ENCODE measurements at places on chromosomes 7 and 10.

- no peak for DNase-seq
These were observed 86.3 kb downstream of the OAT start for GRCh38 chr10:124332426-124332825.

GRCh38 chr10:54477738-54478137, 323.3 kb downstream of the PCDH15 start:
- no peak for DNase-seq

DNA sequence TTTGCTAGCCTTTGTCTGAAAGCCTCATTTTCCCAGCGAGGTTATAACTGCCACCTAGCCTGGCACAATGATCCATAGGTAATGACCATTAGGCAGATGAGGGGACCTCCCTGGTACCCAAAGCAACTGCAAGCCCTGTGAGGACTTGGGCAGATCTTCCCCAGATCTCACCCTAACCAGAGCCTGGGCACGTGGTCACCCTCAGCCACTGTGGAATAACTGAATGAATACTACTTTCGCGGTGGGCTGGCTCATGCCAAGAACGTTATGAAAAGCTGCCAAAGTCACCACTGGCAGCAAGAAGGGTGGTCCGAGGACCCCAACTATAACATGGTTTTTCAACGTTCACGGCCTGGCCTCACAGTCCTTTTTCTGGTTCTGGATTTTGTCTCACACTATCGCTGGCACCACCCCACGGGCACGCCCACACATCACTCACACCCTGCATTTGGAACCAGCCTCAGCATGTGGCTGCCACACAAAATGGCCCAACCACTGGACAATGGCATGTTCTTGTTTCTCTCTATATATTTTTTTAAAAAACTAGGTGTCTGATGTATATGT, 3.4 kb downstream of the PRKAG2 start:
- DNase-seq: no peak

- DNase-seq: no peak
These were observed 584.7 kb downstream of the PHTF2 start for GRCh38 chr7:78383096-78383880.

DNA sequence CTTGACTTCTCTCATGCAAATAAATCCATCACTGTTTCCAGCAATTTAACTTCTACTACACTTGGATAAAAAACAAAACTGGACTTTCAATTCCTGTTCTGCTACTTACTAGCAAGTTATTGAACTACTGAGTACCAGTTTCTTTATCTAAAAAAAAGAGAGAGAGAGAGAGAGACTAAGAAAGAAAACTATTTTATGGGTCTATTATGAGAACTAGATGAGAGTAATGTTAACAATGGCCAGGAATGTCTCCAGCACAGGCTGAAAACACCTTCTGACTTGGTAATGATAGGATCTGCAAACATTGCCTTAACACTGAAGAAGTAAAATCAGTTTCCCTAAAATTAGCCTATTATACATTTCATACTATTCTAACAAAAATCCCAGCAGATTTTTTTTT, 5.2 kb downstream of the TSPAN12 start:
- DNase-seq: no peak

GRCh38 chr10:70542565-70542938, 60.0 kb downstream of the PRF1 start:
- no peak for DNase-seq

- no peak for DNase-seq
These were observed 2.4 kb downstream of the AMPH start for GRCh38 chr7:38628630-38629385.

GRCh38 chr7:17506095-17506494, 207.6 kb downstream of the AHR start:
- DNase-seq: no peak

DNA sequence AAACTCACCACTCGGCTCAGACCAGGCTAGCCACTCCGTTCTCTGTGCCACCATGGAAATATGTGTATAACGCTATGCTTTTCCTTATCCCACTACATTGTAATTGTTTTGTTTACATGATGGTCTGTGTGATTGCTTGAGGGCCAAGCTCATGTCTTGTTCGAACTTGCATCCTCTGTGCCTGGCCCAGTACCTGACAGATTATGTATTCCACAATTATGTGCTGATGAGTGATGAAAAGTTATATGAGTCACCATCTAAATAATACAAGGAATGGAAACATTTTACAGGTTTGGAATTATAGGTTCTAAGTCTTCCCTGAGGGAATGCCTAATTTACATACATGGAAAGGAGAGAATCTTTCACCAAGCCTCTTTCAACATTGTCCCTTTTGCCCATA, 137.4 kb downstream of the C7orf25 start:
- DNase-seq: no peak

- DNase-seq: no peak
These were observed 44.4 kb upstream of the SLIT1 start for GRCh38 chr10:97230146-97230545.

DNA sequence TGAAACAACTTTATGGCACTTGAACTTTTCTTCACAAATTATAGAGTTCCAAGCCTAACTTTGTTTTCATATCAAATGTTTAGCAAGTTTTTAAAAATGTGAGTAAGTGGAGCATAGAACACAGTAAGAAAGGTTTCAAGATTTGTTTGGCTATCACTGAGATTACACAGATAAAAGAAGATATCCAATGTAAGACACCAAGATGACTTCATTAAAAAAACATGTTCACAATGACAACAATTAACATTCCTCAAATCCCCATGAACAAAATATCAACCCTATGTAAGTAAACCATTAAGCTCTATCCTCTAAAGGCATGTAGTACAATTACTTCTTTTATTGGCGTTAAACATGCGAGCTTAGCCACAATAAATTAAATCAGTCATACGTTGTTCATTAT, 129.7 kb downstream of the RELN start:
- DNase-seq: no peak

GRCh38 chr7:91556956-91557650, 292.9 kb downstream of the FZD1 start:
- no peak for DNase-seq

GRCh38 chr7:135088566-135088965, 59.3 kb upstream of the TMEM140 start:
- DNase-seq: no peak

DNA sequence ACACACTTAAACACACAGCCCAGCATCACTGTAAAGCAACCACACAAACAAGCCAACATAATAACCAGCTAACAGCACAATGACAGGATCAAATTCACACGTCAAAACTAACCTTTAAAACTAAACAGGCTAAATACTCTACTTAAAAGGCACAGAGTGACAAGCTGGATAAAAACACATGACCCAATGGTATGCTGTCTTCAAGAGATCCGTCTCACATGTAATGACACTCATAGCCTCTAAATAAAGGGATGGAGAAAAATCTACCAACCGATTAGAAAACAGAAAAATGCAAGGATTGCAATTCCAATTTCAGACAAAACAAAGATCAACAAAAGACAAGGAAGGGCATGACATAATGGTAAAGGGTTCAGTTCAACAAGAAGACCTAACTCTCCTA, 17.2 kb upstream of the PRSS58 start:
- DNase-seq: no peak

GRCh38 chr7:8060241-8060640, 91.6 kb downstream of the GLCCI1 start:
- DNase-seq: no peak

DNA sequence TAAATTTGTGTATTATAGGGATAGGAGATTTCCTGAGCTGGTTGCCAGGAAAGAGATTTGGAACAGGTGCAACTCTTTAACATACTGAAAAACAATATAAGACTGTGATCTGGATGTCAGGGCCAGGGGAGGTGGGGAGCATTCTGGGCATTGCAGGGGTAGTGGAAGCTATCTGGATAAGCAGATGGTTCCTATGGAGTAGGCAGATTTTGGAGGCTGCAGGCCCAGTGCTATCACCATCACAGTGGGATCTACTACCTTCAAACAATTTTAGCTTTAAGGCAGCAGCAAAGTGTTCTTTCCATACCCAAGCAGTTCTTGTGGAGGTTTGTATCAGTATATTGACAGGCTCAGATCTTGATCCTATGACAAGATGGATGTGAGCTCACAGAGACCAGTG, 71.1 kb downstream of the ADAM22 start:
- no peak for DNase-seq

GRCh38 chr10:14698829-14699170, 75.9 kb downstream of the FAM107B start:
- no peak for DNase-seq

- DNase-seq: no peak
These were observed 103.0 kb downstream of the VOPP1 start for GRCh38 chr7:55469271-55469681.

- DNase-seq: no peak
These were observed 17.6 kb upstream of the CSTF2T start for GRCh38 chr10:51716981-51717380.

GRCh38 chr7:16944936-16945335, 63.2 kb upstream of the AGR3 start:
- DNase-seq: no peak

- no peak for DNase-seq
These were observed 3.6 kb downstream of the CLDN15 start for GRCh38 chr7:101233907-101234547.

DNA sequence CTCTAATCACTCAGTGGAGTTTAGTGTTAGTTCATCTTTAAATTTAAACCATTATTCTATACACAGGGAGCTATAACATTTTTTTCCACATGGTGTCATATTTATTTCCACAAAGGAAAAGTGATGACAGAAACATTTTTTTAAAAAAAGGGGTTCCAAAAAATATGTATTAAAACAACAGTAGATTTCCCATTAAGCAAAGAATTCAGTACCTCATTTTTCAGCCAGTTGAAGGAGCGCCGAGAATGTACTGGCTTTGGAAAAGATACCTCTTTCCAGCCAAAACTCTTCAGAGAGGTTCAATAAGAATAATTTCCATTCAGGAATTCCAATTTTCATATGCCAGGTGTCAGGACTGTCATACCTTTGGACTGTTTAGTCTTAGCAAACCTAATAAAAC, 250.5 kb upstream of the MEOX2 start:
- DNase-seq: no peak

- peak; percentile 57 for DNase-seq
These were observed 61.0 kb upstream of the AOAH start for GRCh38 chr7:36784991-36785940.

- no peak for DNase-seq
These were observed 8.8 kb upstream of the ZC3HAV1 start for GRCh38 chr7:139118234-139118804.

DNA sequence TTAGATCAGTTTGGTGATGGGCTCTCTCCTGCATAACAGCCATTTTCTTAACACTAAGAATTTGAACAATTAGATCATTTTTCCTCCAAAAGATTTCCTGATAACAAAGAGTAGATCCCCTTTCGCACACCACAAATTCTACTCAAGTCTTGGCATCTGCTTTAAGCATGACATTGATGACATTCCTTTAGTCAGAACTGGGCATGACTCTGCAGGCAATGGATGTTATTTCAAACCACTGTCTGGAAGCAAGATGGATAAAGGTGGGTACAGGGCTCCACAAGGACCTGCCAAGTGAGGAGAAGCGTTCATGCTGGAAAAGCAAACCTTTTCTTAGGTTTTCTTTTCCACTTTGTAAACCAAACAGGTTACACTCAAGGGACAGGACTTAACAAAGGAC, 123.5 kb downstream of the GLCCI1 start:
- DNase-seq: no peak

- no peak for DNase-seq
These were observed 27.7 kb downstream of the C1QL3 start for GRCh38 chr10:16493884-16494536.

- no peak for DNase-seq
These were observed 32.2 kb downstream of the ZCCHC24 start for GRCh38 chr10:79413196-79413595.

- DNase-seq: no peak
These were observed 102.8 kb upstream of the ZNF438 start for GRCh38 chr10:31134311-31134952.

DNA sequence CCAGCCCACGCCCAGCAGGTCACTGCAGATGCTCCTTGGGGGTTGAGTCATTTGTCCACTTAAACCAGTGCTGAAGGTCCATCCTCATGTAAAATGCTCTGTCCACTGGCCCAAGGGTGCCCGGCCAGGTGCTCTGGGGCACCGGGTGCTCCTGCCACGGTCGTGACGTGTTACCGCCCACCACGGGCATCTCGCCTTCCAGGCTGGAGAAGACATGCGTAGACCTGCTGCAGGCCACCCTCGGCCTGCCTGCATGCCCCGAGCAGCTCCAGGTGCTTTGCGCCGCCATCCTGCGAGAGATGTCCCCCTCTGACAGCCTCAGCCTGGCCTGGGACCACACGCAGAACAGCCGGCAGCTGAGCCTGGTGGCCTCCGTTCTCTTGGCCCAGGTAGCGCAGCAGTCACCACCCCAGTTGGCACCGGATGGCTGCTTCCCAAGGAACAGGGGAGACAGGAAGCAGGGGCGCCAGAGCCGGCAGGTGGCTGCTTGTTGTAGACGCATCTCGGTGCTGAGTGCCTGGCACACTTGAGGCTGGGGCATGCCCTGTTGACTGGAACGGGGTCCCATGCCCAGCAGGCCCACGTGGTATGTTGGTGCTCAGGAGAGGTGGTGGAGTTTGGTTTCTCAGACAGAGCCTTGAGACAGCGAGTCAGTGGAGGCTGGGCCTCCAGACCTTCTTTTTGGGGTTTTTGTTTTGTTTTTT, 6.1 kb downstream of the AP5Z1 start:
- DNase-seq: no peak

DNA sequence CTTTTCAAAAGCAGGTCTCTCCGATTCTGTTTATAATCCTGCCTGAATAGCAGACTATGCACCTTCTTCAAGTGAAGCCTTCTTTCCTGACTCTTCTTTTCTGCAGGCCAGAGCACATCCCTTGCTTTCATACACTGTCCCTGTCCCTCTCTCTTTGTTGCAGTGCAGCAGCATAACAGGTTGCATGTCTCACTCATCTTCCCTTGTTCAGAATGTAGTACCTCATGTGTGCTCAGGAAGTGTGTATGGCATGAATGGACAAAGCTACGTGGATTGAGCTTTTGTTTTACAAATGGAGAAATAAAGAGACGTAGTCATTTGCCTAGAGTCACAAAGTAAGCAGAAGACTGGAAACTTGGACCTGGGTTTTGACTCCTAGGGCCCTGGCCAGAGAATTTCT, 68.0 kb downstream of the PTPRZ1 start:
- no peak for DNase-seq

- DNase-seq: no peak
These were observed 1.5 kb downstream of the MAFK start for GRCh38 chr7:1531979-1532455.

DNA sequence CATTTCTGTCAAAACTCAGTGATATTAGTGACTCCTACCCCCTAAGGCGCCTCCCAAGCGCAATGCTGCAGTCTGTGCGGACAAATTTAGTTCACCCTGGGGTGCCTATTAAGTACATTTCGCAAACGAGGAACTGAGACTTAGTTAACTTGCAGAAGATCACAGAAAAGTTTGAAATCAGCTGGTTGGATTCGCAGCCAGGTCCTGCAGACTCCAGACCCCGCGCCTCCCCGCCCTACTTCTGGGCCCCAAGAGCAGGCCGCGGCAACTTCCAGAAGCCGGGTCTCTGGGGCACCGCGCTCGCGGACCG, 588 bp downstream of the CYREN start:
- DNase-seq: no peak

- DNase-seq: no peak
These were observed 18.5 kb downstream of the AKR1B15 start for GRCh38 chr7:134567368-134567767.

- no peak for DNase-seq
These were observed 6.6 kb upstream of the TMEM184A start for GRCh38 chr7:1562597-1563051.
